ENCODE measurements at places on chromosomes 1 and 21. TPM values are rescaled to one million over a fixed set of nuclear protein-coding genes. Genes with fewer than 3 reads are reported as not detected.

The SLC45A3 gene
- 4.8 TPM for total RNA-seq

The SZT2 gene
- total RNA-seq: 70.6 TPM

The LYPD8 gene
- total RNA-seq: not detected

The TMPRSS15 gene
- not detected for total RNA-seq

The SHISAL2A gene
- total RNA-seq: 0.88 TPM

The DCST1 gene
- total RNA-seq: not detected

The EDN2 gene
- total RNA-seq: 0.36 TPM

The PEAR1 gene
- total RNA-seq: 17.4 TPM

The PLA2G2D gene
- not detected for total RNA-seq

The F5 gene
- total RNA-seq: 1.4 TPM

The MASP2 gene
- not detected for total RNA-seq

The NFIA gene
- total RNA-seq: 221 TPM

The PRAMEF26 gene
- total RNA-seq: not detected

The HSPB7 gene
- 313 TPM for total RNA-seq

The NID1 gene
- total RNA-seq: 63.3 TPM

The ITLN2 gene
- not detected for total RNA-seq

The C1orf159 gene
- 9.3 TPM for total RNA-seq

The CELA3B gene
- total RNA-seq: 1.8 TPM

The IL12RB2 gene
- total RNA-seq: 0.88 TPM

The GPATCH2 gene
- 17.3 TPM for total RNA-seq

The RIMS3 gene
- 16.7 TPM for total RNA-seq

The TBX19 gene
- total RNA-seq: 4.1 TPM

The ACKR1 gene
- total RNA-seq: 226 TPM

The PRRX1 gene
- total RNA-seq: 159 TPM

The RIPPLY3 gene
- total RNA-seq: not detected

All from aorta (tissue), 5 donors.